Chondrocyte (in vitro differentiated cells): ENCODE measurements at places on chromosomes 7 and 10.

- no peak for DNase-seq
Measured at GRCh38 chr7:103569621-103570305, 123.8 kb upstream of the SLC26A5 start.

- no peak for DNase-seq
Measured at GRCh38 chr10:126502441-126502840, 114.2 kb upstream of the ADAM12 start.

- DNase-seq: no peak
Measured at GRCh38 chr10:52870562-52870961, 98.0 kb upstream of the MBL2 start.

DNA sequence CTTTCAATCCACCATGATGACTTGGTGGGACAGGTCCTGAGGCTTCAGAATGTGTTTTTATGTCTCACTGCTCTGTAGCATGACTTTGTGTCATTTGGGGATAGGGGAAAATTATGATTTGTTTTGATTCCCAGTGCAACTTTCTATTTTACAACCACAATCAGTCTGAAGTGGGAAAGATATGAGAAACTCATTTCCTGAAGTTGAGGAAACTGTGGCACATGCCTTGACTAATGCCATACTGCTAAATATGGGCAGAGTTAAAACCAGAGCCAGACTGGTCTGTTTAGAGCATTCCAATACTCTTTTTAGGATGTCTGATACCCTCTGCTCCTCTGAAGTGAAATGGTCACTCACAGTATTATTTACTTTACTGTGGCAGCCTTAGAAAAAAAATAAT, 307.7 kb downstream of the ADRA2A start:
- no peak for DNase-seq

- DNase-seq: no peak
Measured at GRCh38 chr7:29285861-29286260, 91.3 kb downstream of the CHN2 start.

GRCh38 chr10:12348870-12349628, at the start of gene CAMK1D:
Gene CAMK1D, plus strand, starts transcription at chr10:12349547.
- no peak for DNase-seq

- no peak for DNase-seq
Measured at GRCh38 chr7:21616091-21616490, 73.3 kb downstream of the DNAH11 start.

DNA sequence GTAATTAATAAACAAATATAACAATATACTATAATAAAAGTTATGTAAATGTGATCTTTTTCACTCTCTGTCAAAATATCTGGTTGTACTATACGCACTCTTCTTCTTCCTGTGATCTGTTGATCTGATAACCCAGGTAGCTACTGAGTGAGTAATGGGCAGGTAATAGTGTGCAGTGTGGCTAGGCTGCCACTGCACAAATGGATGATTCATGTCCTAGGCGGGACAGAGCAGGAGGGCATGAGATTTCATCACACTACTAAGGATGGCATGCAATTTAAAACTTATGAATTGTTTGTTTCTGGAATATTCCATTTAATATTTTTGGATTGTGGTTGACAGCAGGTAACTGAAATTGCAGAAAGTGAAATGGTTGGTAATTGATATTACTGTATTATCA, 44.5 kb downstream of the TAS2R16 start:
- DNase-seq: no peak

DNA sequence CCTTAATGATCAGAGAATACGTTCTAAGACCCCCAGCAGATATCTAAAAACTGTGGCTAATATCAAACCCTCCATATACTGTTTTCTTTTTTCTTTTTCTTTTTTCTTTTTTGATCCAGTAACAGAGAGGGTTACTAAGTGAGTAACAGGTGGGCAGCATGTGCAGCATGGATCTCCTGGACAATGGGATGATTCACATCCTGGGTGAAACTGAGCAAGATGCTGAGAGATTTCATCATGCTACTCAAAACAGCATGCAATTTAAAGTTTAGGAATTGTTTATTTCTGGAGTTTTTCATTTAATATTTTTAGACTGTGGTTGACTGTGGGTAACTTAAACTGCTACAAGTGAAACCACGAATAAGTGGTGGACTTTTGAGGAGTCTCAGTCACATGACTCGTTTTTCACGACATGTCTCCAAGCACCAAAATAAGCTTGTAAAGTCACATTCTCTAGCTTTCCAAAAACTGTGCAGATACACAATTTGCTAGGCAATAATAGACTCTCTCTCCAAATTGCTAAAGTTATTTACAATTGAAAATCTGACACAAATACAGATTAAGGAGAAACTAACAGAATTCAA, 716.2 kb downstream of the NXPH1 start:
- no peak for DNase-seq

- no peak for DNase-seq
Measured at GRCh38 chr10:29481906-29482440, 152.8 kb downstream of the SVIL start.

GRCh38 chr10:125441151-125441550, 241.8 kb downstream of the TEX36 start:
- no peak for DNase-seq

- DNase-seq: no peak
Measured at GRCh38 chr7:74379938-74380337, 73.8 kb upstream of the GTF2IRD1 start.

- no peak for DNase-seq
Measured at GRCh38 chr7:48455363-48455762, 284.1 kb downstream of the ABCA13 start.

- DNase-seq: no peak
Measured at GRCh38 chr10:61904733-61905725, 3.5 kb downstream of the ARID5B start.

- no peak for DNase-seq
Measured at GRCh38 chr10:31321396-31321941, 2.5 kb downstream of the ZEB1 start.

- no peak for DNase-seq
Measured at GRCh38 chr10:70715853-70716795, 43.8 kb downstream of the ADAMTS14 start.

GRCh38 chr7:70693321-70693685, 438.6 kb upstream of the GALNT17 start:
- no peak for DNase-seq

- DNase-seq: no peak
Measured at GRCh38 chr10:4691776-4692175, 134.2 kb upstream of the AKR1E2 start.

GRCh38 chr7:95421847-95422444, 12.9 kb downstream of the PON2 start:
- DNase-seq: no peak
